ENCODE measurements at places on chromosomes 2 and 18.

GRCh38 chr18:76687304-76687962, 134.9 kb upstream of the ZNF236 start:
- DNase-seq: no peak

DNA sequence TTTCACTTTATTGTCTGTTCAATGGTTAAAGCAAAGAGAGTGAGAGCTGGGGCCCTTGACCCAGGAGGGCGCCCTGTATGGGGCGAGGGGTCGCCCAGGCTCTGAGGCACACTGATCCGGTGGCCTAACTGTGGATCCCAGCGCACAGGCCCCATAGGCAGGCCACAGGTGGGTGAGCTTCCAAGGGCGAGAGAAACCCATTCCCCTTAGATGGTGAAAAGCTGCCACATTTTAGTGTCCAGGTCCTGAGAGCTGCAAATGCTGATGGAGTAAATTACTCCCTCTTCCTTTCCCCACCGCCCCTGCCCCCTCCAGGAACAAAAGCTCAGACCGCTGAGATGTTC, 5.9 kb upstream of the DLX2 start:
- no peak for DNase-seq

- DNase-seq: no peak
These were observed 5.4 kb upstream of the BOD1L2 start for GRCh38 chr18:57141208-57142129.

DNA sequence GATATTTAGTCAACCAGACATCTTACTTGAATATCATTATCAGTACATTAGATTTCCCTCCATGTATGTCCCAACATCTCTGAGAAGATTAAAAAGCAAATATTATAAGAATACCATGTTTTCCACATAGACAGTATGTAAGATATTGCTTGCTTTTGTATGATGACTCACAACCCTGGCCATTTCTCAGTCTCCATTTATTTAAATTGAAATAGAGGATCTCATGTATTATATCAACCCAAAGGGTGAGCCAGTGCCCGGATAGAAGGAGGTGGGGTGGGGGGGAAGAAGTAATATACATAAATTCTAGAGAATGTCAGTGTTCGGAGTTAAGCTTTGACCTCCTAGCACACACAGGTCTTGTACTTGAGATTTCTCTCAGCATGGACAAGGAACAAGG, 109.6 kb downstream of the KYNU start:
- no peak for DNase-seq

DNA sequence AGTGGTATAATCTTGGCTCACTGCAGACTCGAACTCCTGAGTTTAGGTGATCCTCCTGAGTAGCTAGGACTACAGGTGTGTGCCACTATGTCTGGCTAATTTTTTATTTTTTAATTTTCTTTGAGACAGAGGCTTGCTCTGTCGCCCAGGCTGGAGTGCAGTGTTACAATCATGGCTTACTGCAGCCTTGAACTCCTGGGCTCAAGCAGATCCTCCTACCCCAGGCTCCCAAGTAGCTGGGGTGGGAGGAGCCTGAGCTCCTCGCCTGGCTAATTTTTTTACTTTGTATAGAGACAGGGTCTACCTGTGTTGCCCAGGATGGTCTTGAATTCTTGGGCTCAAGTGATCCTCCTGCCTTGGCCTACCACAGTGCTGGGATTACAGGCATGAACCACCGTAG, 62.5 kb downstream of the BABAM2 start:
- DNase-seq: no peak
